ENCODE measurements at places on chromosomes 13 and 19.

DNA sequence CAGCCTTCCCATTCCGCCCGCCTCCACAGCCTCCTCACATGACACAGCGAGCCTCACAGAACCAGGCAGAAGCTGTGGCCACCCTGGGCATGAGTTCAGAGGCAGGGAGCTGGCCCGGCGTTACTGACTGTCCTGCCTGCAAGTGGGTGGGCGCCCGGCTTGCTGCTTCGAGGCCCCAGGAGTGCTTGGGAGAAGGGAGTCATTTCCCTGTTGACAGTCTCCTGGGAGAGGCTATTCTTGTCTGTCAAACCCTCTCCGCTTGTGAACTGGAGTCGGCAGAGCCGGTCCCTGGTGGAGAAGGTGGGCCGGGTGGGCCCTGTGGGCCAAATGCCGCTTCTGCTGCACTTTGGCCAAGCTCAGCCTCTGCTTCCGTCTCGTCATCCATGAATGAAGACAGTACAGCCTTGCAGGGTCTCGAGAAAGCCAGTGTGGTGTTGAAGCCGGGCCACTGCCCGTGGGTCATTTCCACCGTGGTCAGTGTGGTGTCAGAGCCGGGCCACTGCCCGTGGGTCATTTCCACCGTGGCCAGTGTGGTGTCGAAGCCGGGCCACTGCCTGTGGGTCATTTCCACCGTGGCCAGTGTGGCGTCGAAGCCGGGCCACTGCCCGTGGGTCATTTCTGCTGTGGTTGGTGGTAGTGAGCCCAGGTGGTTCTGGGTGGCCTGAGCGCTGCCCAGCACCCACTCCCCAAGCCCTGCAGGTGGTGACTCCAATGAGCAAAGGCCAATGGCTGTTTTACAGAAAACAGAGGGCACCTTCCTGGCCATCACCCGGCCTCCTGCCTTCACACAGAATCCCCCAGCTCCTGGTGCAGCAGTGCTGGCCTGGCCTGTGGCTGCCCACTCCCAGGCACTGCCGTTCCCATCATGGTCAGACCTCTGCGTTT, 13.5 kb upstream of the F7 start:
- no peak for DNase-seq

GRCh38 chr19:48325265-48325910, at the start of gene EMP3:
EMP3 (plus strand) TSS chr19:48325552; CDS start chr19:48326845, 1,293 bp downstream.
- DNase-seq = no peak

DNA sequence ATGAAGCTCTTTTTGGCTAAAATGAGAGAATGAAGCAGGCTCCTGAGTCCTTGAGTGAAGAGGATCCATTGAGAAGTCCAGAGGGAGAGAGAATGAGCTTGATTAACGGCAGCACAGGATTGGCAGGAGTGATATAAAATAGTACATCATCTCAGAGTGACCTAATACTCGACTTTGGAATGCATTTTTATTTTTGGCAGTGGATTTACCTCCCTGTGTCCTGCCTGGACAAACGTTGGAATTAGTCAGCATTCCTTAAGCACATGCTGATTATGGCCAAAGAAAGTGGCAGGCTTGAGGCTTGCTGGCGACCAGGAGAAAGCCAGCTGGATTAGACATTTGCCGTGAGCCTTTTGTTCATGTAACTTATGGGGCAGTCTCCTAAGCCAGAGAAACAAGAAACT, 22.9 kb downstream of the LRCH1 start:
- DNase-seq = no peak

DNA sequence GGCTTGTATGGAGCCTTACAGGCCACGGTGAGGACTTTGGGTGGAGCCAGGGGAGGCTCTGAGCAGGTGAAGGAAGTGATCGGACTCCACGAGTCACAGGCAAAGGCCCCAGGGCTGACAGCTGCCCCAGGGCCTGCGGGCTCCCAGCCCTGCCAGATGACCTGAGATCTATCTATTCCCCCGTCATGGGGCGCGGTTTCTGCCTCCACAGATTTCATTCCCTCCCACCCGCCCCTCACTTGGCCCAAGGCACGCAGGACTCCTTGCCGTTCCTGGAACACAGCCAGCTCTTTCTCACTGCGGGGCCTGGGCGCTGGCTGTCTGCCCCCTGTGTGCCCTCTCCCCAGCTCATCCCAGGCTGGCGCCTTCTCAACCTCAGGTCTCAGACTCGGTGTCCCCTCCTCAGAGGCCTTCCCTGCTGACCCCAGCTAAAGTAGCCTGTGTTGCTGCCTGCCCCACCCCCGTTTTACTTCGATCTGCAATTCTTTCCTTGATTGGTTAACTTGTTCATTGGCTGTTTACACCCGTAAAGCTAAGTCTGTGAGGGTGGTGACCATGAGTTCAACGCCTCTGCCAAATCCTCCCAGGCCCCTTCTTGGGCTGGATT, 13.9 kb upstream of the PAK4 start:
- no peak for DNase-seq

GRCh38 chr19:7961920-7962626, 18.6 kb upstream of the TIMM44 start:
- no peak for DNase-seq

GRCh38 chr19:46731007-46731501, 14.1 kb upstream of the PRKD2 start:
- no peak for DNase-seq

- DNase-seq = no peak
These were observed 6.8 kb upstream of the DPRX start for GRCh38 chr19:53624771-53625545.

DNA sequence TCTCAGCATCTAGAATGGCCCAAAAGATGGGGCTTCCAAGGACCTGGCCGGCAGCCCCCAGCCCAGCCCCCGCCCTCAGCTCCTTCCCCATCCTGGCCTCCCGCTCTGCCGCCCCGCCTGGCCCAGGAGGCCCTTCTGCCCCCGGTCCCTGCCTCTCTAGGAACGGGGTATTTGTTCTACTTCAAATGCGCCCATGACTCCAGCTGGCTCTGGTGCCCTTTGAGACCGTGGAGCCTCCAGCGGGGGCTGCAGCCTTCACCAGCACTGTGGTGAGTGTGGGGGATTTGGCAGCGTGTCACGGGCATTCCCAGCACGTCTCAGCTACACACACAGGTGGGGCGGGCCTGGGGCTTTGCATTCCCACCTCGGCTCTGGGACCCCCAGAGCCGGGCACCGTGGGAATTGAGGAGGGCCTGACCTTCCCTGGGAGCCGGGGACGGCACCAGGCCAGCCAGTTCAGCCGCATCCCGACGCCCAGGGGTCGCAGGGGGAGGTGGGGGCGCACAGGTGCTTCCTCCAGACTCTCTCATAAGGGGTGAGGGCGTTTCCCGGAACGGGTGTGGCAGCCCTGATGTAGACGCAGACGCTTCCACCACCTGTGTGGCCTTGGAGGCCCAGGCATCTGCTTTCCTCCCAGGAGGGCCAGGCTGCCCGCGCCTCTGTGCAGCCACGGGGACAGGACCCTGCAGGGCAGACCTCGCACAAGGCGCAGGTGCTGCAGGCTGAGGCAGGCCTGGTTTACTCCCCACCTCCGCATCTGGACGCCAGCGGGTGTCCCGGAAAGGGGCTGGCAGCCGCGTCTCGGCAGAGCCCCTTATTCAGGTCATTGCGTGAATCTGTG, 947 bp downstream of the ATP4B start:
- DNase-seq = no peak

DNA sequence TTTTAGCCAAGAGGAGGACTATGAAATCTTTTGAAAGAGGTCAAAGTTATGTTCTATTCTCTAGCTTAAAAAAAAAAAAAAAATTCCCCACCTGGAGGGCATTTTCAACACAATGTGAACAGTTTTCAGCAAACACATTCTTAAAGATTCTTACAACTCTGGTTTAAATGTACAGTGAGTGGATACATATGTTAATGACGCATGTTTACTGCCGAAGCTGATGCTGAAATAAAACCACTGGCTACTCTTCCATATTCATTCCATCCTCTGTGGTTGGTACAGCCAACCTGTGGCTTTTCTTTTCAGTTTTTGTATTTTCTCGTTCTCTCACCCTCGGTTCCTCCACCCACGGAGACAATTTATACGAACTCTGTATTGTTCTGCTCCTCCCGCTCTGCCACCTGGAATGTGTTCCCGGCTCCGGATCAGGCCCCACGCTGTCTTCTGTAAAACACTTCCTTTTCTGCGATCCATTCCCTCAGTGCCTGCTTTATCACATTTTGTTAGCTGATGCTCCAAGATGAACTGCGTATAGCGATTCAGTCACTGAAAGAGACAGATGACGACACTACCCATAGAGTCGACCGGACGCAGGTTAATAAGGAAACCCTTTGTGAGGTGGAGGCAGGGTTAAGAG, 466.4 kb upstream of the ARGLU1 start:
- no peak for DNase-seq

- DNase-seq = no peak
These were observed 116.5 kb downstream of the RBM26 start for GRCh38 chr13:79289571-79289970.

GRCh38 chr13:50690006-50690405, 153.5 kb downstream of the DLEU7 start:
- no peak for DNase-seq

- no peak for DNase-seq
These were observed 116.4 kb downstream of the TM9SF2 start for GRCh38 chr13:99617474-99618255.

- no peak for DNase-seq
These were observed 17.4 kb upstream of the NPAS1 start for GRCh38 chr19:47002106-47002766.

DNA sequence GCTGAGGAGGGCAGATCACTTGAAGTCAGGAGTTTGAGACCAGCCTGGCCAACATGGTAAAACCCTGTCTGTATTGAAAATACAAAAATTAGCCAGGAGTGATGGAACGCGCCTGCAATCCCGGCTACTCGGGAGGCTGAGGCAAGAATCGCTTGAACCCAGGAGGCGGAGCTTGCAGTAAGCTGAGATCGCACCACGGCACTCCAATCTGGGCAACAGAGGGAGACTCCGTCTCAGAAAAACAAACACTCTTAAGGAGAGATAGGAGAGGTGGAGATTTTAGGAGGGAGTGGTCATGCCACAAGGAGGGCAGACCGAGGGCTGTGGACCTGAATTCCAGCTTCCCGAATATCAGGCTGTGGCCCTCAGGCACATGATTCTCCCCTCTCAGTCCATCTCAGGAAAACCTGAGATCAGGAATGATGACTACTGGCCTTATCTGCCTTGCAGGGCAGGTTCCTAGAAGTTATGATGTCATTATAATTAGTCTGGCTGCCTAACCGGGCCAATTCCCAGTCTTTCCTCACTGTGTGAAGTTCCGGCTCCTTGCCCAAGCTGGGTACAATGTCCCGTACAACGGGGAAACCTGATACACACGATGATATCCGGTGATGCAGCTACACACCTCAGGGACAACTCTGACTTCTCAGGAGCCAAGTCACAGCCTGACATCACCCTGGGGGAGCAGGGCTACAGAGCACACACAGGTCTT, 2.5 kb downstream of the SLC35E1 start:
- no peak for DNase-seq

DNA sequence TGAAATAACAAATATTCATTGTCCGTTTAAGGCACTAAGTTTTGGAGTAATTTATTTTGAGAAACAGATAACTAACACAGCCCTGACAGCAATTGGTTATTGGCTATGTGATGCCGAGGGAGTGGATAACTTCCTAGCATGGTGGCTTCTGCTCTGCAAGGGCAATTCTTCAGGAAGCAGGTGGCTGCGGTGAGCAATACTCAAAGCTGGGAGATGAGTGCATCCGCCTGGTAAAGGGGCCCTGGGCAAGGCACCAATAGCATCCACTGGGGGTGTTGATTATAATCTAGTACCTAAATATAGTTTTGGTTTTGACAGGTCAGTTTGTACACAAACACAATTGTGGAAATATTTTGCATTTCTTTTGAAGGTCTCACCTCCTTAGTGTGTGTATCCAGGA, 41.0 kb downstream of the CCDC70 start:
- DNase-seq = no peak

- DNase-seq = no peak
These were observed 81.7 kb upstream of the ABCC4 start for GRCh38 chr13:95382916-95383315.

GRCh38 chr13:41200126-41200525, 5.8 kb upstream of the KBTBD7 start:
- no peak for DNase-seq

GRCh38 chr19:39154629-39155100, 29.1 kb downstream of the PAK4 start:
- DNase-seq = no peak
